ENCODE measurements at places on chromosomes 16 and 17.

- DNase-seq: no peak
These were observed 4.6 kb downstream of the INPP5K start for GRCh38 chr17:1511756-1512321.

GRCh38 chr17:9330611-9331271 lies 244.9 kb downstream of the STX8 start:
- no peak for DNase-seq

DNA sequence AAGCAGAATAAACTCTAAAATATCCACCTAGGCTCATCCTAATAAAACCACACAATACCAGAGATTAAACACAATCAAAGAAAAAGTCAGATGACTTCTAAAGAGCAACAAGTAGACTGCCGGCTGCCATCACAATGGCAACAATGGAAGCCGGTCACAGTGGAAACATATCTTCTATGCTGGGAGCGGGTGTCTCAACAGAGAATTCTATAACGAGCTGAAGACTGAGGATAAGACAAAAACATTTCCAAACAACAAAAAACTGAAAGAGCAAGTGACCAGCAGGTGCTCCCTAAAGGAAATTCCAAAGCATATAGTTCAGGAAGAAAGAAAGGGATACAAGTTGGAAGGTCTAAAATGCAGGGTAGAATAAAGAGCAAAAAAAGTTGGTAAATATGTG lies 8.9 kb downstream of the NSMCE1 start:
- no peak for DNase-seq

- DNase-seq: no peak
These were observed 8.0 kb downstream of the IGF2BP1 start for GRCh38 chr17:49005140-49005539.

- DNase-seq: no peak
These were observed 10.7 kb downstream of the BAIAP2 start for GRCh38 chr17:81045590-81046095.

DNA sequence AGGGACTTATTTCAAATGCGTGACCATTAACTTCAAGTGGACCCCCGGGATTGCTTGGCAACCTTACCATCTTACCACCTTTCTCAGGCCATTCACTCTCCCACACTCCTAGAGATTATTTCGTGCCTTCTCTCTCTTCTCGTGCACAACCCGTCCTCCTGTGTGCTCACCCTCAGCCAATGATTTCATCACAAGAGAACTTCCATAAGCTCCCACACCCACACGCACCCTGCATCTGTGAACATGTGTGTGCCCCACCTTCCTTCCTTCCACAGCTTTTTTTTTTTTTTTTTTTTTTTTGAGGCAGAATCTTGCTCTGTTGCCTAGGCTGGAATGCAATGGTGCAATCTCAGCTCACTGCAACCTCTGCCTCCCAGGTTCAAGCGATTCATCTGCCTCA lies 27.4 kb upstream of the CDH3 start:
- DNase-seq: no peak

GRCh38 chr16:14608111-14608566 lies 21.9 kb downstream of the PARN start:
- no peak for DNase-seq

- DNase-seq: no peak
These were observed 10.4 kb upstream of the NAT9 start for GRCh38 chr17:74786431-74787055.

- no peak for DNase-seq
These were observed 44.3 kb downstream of the HOXB1 start for GRCh38 chr17:48486557-48486956.

DNA sequence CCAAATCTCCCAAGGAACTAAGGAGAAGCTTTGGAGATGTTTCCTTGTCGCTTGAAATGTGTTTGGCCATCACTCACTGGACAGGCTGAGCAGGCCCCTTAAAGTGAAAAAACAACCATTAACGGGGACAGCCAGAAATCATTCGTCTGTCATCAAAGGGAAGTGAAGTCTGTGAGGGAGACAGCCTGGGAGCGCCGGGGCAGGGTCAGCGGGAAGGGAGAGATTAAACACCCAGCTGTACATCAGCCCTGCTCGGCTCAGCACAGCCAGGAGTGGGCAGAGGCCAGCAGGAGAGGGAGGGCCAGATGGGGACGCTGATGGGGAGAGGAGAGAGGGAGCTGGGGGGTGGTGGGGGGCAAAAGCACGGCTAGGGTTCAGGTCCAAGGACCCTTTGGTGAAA lies 105.1 kb downstream of the SDK2 start:
- DNase-seq: no peak

- no peak for DNase-seq
These were observed 1.0 kb downstream of the MAP2K4 start for GRCh38 chr17:12021623-12022140.

DNA sequence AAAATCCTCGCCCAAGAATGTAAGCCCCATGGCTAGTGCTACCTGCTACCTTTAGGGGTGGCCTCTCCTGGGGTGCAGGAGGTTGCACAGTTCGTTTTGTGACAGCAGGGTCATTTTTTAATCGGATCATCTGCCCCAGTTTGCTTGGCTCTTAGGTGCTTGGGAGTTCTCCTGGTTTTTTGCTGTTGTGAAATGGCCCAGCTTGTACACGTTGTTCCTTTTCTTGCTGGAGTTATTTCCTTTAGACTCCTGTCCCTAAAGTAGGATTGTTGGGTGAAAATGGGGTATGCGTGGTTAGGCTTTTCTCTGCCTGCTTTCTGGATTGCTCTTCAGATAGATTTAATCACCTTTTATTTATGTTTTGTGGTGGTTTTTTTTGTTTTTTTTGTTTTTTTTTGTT lies 25.8 kb downstream of the ABCC1 start:
- DNase-seq: no peak

- no peak for DNase-seq
These were observed 101.5 kb upstream of the DNAH17 start for GRCh38 chr17:78678711-78679110.

DNA sequence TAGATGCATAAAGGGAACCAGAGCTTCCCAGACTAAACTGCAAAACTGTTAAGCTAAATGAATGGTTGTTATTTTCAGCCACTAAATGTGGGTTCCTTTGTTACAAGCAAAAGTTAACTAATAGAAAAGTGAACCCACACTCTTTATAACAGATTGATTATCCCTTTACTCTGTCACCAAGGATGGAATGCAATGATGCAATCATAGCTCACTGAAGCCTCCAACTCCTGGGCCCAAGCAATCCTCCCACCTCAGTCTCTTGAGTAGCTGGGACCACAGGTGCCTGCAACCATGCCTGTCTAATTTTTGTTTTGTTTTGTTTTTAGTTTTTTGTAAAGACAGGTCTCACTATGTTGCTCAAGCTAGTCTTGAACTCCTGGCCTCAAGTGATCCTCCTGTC lies 6.5 kb downstream of the KRT9 start:
- DNase-seq: no peak

Measured in NCI-H1092 (cell line).